NCI-H446 treated with DMSO at 0.1 percent for 48 hours (cell line): ENCODE measurements at places on chromosomes 7 and 10.

DNA sequence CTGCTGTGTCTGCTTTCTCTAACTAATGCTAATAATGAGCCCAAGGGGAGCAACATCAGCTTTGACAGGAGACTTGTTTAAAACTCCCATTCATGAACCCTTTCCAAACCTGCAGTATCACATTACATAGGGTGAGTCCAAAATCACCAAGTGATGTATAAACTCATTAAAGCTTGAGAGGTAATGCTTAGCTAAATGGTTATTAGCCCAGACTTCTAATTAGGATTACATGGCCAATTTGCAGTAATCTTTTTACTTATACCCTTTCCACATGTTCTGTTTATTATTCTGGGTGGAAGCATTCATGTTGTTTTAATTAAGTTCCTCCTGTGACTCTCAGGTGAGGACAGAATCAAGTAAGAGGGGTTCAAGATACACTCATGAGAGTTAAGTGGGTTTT is 17.5 kb downstream of the ZNF138 start:
- DNase-seq, result no peak

GRCh38 chr10:90587081-90587491 is 270.8 kb downstream of the HTR7 start:
- no peak for DNase-seq

- DNase-seq, result no peak
These were observed 76.6 kb downstream of the SEMA3C start for GRCh38 chr7:80842022-80842790.

DNA sequence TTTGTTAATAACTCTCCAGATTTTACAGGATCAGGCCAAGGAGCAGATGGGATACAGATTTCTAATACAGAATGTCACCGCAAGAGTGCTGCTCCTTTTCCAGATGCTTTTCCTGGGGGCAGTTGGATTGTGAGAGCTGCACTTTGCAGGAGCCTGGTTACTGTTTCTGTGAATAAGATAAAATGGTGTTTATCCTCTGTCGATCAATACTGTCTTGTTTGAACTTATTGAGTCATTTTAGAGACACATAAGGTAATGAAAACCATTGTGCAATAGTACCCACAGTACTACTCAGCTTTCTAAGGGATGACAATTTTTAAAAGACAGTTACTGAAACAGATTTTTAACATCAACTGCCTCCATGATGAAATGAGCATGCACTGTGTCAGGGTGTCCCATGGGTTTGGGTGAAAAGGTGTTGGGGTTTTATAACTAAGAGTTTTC is 2.9 kb downstream of the A1CF start:
- DNase-seq, result no peak

GRCh38 chr7:138075350-138075749 is 909 bp upstream of the AKR1D1 start:
- no peak for DNase-seq

- DNase-seq, result no peak
These were observed 494.0 kb downstream of the MAGI2 start for GRCh38 chr7:78959477-78959876.

DNA sequence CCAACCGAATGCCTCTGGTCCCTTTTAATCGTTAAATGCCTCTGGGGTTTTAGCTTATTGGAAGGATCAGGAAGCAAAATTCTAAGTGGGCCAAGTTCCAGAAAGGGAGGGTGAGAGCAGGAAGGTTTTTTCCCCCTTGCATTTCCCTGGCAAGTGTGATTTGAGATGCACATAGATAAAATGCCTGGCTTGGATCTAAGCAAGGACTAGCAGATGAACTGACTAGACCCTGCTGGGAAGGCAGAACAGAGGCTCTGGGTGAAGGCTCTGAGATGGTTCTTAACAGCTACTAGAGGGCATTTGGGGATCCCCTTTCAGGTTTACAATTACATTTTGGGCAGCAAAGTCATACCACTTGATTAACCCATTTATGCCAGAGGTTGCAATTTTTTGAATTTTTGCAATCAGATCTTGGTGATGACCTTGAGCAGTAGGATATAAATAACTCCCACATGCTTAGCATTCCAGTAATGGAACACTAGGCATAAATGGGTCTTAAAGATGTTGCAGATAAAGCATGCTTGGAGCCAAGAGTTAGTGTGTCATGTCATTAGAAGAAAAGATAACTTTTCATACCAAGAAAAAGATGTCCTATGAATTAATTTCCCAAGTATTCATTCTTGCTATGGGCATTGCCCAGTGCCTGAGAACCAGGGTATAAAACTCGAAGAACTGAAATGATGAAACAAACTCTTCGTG is 205.9 kb downstream of the SEC23IP start:
- DNase-seq, result peak; percentile 4

GRCh38 chr10:34889004-34889869 is 74.1 kb upstream of the PARD3 start:
- DNase-seq, result no peak

DNA sequence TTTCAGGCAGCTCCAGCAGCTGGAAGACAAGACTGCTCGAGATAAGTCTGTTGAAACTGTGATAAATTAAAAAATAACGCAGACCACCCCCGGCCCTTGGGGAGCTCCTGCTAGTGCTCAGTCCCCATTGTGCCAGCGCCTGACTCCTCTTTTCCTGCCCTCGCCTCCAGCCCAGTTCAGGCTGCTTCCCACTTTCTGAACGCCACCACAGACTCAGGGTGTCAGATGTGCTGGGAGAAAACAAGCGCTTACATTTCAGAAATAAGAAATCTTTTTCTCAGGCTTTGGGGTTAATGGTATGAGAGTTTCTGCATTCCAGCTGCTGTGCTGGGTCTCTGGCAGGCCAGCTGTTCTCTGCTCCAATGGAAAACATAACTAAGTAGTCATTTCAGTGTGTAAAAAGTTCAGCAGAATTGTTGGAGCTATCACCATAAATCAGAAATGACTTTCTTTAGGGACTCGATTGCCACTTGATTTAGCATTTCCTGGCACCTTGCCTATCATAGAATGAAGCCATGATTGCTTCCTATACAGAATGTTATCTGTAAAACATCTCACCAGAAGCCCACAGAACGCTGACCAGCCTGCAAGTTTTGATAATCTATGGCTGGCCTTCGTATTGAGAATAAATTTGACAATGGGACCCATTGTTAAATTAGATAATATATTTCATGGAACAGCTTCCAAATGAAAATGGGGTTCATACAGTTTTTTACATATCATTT is 257.0 kb upstream of the ZNF32 start:
- DNase-seq, result no peak

- no peak for DNase-seq
These were observed 82.4 kb upstream of the FAM171A1 start for GRCh38 chr10:15453457-15453856.

- no peak for DNase-seq
These were observed 371.9 kb downstream of the LRRTM3 start for GRCh38 chr10:67297637-67298181.

GRCh38 chr7:120931243-120931642 is 19.3 kb upstream of the ING3 start:
- peak; percentile 24 for DNase-seq

GRCh38 chr10:103592186-103593021 is 98.9 kb downstream of the NEURL1 start:
- no peak for DNase-seq

DNA sequence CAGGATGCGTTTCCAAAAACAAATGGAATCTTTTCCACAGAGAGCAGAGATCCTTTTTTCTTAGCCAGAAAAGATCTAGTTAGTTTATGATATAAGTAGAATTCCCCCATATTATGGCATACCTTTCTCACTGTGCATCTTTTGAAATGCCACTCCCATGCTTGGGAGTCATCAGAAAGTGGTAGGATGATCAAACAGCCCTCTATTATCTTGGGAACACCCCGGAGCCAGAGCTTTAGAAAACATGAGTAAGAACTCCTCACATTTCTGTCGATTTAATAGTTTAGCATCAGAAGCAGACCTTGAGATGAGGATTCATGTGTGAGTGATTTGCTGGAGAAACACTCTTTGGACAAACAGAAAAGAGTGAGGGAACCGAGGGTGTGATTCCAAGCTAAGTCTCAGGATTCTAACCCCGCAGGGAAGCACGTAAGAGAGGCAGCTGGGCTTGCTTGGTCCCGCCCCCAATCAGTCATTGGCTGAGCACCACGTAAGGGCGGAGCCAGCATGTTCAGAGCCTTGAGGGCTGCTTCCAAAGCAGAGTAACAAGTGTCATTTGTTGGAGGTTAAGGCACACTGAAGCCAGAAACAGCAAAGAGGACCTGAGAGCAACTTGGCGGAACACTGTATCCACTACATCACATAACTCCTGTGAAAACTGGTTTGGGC is 43.7 kb upstream of the NXPH1 start:
- DNase-seq, result no peak

- no peak for DNase-seq
These were observed 60.8 kb upstream of the NAMPT start for GRCh38 chr7:106345421-106346166.

DNA sequence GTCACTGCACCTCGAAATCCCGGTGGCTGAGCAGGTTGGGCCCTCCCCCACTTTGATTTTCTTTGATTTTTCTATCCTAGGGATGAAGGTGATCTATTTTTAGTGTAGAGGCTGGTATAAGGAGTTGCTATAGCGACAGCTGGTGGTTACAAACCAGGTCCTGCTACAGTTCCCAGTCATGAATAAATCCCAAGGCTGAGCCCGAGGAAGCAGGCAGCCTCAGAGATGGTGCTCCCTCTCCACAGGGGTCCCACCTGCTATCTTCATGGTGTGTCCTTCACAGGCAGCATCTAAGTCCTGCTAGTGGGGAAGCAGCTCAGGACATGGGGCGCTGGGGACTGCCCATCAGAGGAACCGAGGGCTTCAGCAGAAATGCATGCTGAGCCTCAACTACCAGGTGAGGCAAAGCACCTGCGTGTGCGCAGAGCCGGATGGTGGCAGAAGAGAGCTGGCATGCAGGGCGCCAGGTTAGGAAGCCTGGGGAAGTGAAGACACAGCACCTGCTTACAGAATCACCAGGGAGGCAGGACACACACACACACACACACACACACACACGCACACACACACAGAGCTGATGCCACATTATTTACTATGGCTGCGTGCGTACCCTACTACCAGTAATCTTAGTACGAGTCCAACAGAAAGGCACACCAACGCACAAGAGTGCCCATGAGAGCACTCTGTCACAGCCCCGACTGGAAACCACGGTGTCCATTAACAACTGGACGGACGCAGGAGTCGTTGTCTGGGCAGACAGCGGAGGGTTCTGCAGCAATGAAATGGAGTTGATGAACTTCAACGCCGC is 150.9 kb downstream of the PRKAG2 start:
- DNase-seq, result no peak

- no peak for DNase-seq
These were observed 18.2 kb downstream of the PODXL start for GRCh38 chr7:131538071-131538812.

GRCh38 chr10:122510326-122510725 is 49.0 kb downstream of the HTRA1 start:
- DNase-seq, result no peak

DNA sequence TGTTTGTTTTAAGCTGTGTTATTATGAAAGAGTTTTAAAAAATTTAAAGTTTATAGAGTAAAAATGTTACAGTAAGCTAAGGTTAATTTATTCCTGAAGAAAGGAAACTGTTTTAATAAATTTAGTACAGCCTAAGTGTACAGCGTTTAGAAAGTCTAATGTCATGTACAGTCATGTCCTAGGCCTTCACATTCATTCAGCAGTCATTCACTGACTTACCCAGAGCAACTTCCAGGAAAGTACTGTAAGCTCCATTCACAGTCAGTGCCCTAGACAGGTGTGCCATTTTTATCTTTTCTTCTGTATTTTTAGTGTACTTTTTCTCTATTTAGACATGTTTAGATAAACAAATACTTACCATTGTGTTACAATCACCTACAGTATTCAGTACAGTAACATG is 126.8 kb downstream of the TPK1 start:
- no peak for DNase-seq

DNA sequence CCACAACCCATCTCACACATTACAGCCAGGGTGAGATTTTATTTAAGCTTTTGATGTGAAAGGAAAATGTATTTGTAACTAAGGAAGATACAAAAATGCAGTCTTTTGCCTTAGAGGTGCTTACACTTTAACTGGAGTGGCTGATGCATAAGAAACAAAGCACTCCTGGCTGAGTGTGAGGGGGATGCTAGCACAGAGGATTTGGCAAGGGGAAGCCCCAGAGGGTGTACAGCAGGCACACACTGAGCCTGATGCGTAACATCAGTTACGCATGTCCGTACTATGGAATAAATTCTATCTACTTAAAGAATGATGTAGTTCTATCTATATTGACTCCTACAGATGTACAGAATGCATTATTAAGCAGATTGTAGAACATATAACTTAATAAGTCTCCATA is 17.8 kb downstream of the GIMAP8 start:
- no peak for DNase-seq

GRCh38 chr7:13651167-13651566 is 338.3 kb downstream of the ETV1 start:
- no peak for DNase-seq

DNA sequence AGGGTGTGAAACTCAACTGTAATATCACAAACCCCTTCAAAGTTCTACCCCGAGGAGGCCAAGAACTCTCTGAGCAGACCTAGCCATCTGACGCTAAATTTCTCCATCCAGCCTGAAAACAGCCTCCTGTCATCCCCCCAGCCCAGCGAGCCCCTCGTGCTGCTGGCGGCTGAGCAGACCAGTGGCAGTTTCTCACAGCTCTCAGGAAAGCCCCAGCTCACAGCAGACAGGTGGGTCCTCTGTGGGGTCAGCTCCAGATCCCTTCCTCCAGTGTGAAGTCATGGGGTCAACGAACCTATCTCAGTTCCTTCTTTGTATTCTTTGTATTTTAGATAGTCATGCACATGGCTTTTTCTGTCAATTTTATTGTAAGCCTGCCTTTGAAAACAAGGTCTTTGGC is 7.8 kb downstream of the GARIN1A start:
- DNase-seq, result no peak

DNA sequence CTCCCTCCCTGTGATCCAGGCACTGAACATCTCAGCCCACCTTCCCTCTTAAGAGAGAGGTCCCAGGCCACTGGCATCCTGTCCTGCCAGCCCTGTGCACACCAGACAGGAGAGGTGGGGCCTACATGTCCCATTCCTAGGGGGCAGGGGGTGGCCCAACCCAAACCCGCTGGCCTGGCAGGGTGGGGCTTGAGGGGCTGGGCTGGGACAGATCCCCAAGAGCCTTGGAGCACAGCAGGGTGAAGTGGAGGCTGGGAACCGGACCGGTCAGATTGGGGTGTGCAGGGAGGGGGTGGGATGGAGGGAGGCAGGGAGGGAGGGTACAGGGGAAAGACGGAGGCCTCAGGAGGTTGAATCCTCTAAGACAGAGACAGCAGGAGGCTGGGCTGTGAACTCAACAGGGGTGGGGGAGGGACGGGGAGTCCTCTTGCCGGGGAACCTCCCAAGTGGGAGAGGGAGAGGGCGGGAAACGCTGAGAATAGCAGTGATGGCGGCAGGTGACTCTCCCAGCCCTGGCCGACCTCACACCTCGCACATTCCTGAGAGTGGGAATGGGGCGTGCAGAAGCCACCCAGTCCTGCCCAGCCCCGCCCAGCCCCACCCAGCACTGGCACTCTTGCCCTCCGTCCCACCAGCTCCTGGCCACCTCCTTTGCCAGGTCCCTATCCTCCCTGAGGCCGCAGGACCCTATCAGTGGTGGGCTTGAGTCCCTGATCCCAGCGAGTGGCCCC is 6.7 kb downstream of the TSC22D4 start:
- no peak for DNase-seq
